ENCODE measurements at places on chromosomes 12 and 14.

DNA sequence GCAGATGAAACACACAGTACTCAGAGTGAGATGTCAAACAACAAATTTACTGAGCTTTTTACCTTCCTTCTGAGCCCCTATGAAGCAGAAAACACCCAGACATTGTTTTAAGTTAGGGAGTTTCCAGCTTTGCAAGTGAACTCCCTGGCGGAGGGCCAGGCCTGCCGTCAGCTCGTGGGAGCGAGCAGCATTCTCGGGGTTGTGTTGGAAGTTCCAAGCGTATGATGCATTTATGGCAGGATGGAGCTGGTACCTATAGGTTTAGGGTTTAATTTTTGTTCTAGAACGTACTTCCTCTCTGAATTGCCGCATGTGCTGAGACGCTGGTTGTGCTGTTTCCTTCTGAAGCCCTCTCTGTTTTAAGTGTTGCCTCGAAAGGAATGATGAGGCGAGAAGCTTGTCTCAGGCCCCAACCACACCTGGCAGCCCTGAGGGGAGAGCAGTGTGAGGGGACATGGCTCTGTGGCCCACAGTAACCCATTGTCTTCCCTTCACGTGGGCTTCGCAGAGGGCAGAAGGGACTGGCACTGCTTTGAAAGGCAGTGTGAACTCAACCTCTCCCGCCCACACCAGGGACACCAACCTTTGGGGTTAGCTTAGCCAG, 76.6 kb downstream of the SSPN start:
- DNase-seq = peak; percentile 93

GRCh38 chr12:92369056-92369455, 223.4 kb upstream of the BTG1 start:
- DNase-seq = no peak

DNA sequence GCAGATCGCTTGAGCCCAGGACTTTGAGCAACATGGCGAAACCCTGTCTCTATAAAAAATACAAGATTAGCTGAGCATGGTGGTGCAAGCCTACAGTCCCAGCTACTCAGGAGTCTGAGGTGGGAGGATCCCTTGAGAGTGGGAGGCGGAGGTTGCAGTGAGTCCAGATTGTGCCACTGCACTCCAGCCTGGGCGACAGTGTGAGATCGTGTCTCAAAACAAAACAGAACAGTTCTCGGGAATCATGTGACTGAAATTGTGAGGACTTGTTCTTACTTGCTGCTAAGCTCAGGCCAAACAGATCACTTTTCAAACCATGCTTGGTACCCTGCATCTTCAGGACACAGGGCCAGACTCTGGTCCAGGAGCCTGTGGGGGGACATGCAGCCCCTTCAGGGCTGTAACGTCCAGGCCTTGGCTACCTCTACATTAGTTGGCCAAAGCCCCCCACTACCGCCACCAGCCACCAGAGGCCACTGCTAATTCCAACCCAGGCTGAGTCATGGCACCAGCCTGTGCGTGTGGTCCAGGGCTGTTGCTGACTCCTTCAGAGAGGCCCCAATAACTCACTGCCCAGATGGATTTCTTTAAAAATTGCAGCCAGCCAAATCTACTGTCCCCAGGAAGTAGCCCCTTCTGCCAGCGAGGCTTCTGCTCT, 33.4 kb upstream of the SYNDIG1L start:
- DNase-seq = peak; percentile 65

DNA sequence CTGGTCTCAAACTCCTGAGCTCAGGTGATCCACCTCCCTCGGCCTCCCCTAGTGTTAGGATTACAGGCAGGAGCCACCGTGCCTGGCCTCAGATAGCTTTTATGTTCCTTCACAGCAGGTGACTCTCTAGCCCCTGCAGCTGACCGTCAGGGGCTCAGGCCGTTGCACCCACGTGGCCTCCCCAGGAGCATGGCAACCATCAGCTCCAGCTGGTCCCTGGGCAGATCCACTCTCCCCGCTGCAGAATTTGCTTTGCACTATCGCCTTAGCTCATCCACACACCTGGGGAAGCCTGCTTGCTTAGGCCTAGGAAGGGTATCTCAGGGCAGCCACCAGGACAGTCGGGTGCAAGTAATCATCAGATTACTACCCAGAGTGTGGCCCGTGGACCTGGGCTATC, 62.6 kb downstream of the TSPAN9 start:
- no peak for DNase-seq

DNA sequence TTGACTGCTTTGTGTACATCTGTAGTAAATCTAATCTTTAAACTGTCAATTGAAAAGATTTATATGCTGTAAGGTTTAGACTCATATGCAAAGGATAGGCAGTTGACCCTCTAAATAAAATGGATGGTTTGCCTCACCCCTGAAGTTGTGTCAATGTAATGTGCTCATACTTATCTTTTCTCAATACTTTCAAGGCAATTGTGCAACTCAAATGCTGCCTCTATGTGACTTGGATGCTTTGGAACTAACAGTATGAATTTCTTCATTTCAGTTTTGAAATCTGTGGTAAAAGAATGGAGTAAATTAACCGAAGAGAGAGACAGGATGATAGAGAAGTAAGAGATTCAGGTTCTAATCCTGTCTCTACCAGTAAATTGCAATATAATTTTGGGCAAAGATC, 9.7 kb downstream of the PDE6H start:
- peak; percentile 40 for DNase-seq

GRCh38 chr12:86903159-86903558, 647.0 kb upstream of the MGAT4C start:
- DNase-seq = no peak

DNA sequence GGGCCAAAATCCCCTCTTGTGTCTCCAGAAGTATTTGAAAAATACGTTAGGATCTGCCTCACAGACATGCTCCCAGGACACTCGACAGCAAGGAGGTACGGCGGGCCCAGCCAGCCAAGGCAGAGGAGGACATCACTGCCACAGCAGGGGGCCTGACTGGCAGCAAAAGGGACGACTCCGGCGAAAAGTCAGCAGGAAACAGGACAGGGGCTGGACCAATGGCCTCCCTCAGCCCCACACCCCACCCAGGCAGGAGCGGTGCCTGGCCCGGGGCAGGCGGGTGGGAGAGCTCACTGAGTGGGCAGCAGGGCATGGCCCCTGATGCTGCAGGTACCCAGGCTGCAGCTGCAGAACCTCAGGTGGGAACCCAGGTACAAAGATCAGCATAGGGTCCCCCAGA, 17.8 kb downstream of the BRF1 start:
- no peak for DNase-seq

Measured in cardiac fibroblast (primary cell).